CD4-positive, alpha-beta T cell treated with Interferon gamma for 1 hour (primary cell): ENCODE measurements at places on chromosomes 2 and 18.

DNA sequence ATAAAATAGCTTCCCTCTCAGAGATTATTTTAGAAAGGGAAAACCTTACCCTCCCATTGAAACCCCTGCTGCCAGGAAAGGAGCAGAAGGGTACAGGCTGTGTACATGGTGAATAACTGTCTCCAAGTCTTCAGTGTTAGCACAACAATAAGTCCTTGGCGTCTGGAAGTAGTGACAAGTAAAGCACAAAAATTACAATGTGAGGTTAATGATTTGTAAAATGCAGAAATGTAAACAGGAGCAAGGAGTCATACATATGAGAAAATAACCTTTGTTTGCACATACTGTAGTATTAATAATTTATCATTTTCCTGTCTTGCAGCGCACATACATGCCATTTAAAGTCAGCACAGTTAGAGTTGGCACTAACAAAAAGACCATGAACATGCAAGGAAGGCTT lies 40.5 kb downstream of the ABHD3 start:
- no peak for DNase-seq

DNA sequence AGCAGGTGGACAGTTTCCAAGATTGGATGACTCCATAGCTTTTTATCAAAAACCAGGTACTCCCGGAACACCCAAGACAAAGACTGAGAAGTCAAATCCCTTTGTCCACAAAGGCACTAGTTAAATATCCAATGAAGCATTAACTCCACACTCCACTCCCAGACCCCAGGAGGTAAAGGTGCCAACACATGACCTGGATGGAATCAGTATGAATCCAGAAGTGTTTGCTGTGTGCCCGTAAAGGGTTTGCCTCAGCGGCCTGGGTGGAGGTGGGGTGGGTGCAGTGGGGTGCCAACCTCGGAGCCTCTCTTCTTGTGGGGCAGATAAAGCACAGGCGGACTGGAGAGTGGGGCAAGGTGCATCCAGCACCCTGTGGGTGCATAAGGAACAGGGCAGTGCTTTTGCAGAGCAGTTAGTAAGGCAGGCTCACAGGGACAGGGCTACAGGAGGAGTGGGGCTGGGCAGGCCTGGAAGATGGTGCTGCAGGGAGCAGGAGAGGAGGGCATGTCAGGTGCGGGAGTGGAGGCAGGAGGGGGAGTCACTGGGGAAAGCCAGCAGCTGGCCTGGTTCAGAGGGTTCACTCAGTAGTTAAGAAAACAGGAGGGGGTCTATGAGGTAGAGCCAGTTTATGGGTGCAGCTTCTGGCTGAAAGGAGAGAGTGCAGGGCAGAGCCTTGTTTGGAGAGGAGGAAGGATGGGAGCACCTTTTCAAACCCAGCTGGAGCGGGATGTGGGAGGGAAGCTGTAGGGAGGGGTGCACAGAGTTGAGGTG lies 208.4 kb upstream of the SMAD2 start:
- DNase-seq: no peak

GRCh38 chr2:69625078-69625795 lies 18.3 kb downstream of the AAK1 start:
- no peak for DNase-seq

GRCh38 chr2:40043191-40043590 lies 264.1 kb upstream of the THUMPD2 start:
- no peak for DNase-seq

DNA sequence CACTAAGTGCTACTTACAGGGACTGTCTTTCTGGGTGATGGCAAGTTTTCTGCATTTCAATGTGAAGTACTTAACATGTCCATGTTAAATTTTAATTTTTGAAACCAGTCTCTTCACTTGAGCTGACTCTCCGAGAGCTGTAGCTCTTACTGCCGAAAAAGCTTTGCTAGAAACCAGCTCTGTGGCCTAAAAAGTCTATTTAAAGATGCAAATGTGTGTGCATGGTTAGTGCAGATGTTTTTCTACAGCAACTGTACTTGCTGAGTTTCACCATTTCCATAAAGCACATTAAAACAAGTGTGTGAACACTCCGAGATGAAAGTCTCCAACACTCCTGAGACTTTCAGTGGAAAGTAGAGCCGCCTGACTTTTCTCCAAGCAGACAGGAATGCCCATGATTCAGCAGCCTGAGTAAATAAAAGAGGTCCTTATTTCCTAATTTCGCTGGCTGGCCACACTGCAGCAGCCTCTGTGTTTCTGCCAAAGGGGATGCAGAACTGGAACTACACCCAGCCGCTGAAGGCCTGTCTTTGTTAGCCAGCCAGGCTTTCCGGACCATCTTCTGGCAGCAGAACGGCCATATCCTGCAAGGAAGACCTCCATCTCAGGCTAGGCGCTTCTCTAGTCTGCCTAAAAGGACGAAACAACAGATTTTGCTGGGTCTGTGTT lies 121.2 kb downstream of the ZNF521 start:
- DNase-seq: no peak
